ENCODE measurements at places on chromosomes 13 and 19.

- no peak for DNase-seq
Observed at GRCh38 chr19:35321291-35321690, 7.7 kb upstream of the CD22 start.

GRCh38 chr19:38303517-38304351, at the start of gene C19orf33:
Gene C19orf33, plus strand, starts transcription at chr19:38304251. Its CDS starts 11 bp downstream, at chr19:38304262.
- DNase-seq, result no peak

DNA sequence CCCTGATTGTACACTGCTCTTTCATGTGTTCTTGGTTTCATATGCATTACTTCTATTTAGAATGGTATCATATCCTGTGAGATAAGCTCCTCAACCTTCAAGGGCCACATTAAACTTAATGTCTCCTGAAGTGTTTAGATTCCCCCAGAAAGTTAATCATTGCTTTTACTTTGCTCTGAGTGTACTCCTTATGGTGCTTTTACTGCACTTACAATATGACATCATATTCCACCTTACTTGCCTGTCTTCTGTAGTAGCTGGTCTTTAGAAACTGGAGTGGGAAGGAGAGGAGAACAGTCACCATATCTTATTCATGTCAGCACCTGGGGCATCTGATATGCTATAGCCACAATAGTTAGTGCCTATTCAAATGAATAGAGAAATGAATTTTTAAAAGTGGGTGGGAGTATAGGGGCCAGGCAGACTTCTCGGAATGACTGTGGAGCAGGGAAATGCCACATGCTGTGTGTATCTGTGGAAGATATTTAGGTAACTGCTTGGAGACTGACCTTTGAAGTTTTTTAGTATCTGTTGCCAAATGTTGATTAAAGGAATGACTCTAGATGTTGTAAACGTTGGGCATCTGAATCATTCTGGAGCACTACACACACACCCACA, 40.2 kb downstream of the SLAIN1 start:
- DNase-seq, result no peak

DNA sequence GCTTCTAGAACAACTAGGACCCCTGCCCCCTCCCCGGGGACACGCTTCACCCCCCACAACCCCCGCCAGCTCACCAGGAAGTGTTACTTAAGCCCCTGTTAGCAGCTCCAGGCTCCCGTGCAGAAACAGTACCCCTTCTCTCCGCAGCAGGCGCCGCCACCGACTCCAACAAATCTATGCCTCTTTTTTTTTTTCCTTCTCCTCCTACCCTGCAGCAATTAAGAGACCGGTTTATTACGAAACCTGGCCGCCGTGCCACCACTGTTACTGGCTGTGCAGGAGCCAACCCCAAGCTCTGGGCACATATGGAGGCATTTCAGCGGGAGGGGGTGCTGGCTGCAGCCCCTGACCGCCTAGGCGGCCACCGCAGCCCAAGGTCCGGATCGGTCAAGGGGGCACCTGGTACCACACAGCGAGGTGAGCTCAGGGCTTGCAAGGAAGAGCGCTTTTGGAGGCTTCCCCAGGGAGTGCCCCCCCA, 2.4 kb downstream of the GADD45B start:
- no peak for DNase-seq

- no peak for DNase-seq
Observed at GRCh38 chr13:78198419-78198818, 279.8 kb upstream of the EDNRB start.

Measured in GDM1 (cell line).